SHP77 treated with DMSO at 0.1 percent for 48 hours (cell line): ENCODE measurements at places on chromosomes 5 and 9.
A peak's percentile ranks its signal among the peaks of the same experiment; 100 is the strongest.

DNA sequence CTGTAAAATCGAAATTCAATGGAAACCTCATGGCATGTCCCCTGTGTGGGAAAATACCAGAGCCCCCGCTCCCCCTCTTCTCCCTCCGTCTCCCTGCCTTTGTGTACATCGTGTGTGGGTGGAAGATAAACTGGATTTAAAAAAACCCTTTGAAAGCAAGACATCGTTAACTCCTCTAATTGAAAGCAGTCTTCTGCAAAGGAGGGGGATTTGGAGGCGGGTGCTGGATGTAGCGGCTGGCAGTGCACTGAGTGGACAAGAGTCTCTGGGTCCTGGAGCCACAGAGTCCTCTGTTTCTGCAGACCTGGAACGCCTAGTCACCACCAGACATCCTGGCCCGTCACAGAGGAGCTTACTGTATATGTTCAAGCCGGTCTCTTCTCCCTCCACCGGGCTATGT is 169.4 kb downstream of the PAPPA start:
- DNase-seq, result no peak

DNA sequence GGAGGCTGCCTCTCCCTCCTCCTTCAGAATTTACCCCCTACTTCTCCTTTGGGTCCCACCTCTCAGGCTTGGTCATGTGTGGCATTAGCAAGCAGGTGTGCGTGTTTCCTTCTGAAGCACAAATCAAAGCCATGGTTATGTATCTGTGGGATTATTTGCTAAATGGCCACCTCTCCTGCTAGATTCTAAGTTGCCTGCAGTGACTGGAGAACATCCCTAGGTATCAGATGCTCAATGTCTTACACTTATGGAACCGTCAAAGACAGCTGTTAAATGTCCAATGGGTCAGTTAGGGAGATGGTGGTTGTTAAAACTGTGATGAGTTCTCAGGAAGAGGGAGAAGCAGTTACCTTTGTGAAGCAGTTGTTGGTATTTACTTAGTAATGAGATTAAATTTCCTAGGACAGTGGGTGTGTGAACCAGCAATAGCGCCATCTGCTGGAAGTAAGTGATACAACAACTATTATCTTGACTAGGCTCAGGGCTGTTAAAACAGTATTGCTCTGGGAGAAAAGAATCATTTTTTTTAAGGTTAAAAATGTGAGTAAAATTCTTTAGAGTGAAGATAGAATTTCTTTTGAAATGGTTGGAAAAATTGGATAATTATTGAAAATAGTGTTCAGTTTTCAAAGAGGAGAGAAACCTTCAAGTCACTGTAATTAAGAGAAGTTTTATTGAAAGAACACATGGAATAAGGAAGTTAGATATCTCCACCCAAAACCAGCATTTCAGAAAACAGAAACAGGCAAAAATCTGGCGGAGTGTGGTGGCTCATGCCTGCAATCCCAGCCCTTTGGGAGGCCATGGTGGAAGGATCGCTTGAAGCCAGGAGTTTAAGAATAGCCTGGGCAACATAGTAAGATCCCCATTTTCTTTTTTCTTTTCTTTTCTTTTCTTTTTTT is 71.3 kb downstream of the TMC1 start:
- no peak for DNase-seq

GRCh38 chr9:121283856-121284732 is 16.1 kb downstream of the GSN start:
- no peak for DNase-seq

DNA sequence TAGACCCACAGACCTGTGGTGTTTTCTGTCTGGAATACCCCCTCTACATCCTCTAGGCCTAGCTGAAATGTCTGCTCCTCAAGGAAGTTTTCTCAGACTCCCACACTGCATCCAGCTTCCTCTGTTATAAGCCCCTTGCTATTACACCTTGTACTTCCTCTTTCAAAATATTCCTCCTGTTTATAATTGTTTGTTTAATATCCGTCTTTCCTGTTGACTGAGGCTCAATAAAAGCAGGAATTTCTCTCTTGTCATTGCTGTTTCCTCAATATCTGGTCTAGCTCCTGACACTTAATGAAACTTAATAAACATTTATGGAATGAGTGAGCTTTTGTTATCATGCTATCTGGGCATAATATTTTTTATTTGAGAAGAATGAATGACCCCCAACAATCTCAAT is 34.1 kb upstream of the IQGAP2 start:
- DNase-seq, result no peak

- DNase-seq, result no peak
These were observed 48.6 kb upstream of the ZSWIM6 start for GRCh38 chr5:61283471-61283870.

GRCh38 chr9:136775191-136775590 is 10.9 kb upstream of the LCN15 start:
- DNase-seq, result no peak

DNA sequence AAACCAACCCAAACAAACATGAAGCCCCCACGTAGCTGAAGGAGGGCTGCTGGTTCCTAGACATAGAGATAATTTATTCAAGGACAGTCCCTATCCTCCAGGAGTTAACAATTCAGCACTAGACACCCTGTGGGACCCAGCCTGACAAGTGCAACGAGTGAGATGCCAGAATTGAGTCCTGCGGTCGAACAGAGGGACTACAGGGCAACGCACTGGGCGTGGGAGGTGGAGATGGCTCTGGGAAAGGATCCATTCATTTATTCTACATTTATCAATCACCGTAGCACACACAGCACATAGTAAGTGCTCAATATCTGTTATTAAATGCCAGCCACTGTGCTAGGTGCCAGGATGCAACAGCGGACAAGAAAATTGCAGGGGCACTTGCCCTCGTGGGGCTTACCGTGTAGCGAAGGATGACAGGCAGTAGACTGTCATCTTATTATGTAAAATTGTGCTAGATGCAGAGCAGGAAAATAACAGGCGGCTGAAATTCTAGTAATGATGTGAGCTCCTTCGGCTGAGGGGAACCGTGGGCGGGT is 855 bp upstream of the ARHGAP26 start:
- DNase-seq, result no peak

DNA sequence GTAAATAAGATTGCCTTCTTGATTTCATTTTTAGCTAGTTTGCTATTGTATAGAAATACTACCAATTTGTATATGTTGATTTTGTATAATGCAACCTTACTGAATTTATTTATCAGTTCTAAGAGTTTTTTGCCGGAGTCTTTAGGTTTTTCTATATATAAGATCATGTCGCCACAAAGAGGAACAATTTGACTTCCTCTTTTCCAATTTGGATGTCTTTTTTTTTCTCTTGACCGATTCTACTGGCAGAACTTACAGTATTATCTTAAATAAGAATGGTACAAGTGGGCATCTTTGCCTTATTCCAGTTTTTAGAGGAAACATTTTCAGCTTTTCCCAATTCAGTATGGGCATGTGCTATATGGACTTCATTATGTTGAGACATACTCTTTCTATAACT is 624.7 kb upstream of the ACO1 start:
- DNase-seq, result no peak

DNA sequence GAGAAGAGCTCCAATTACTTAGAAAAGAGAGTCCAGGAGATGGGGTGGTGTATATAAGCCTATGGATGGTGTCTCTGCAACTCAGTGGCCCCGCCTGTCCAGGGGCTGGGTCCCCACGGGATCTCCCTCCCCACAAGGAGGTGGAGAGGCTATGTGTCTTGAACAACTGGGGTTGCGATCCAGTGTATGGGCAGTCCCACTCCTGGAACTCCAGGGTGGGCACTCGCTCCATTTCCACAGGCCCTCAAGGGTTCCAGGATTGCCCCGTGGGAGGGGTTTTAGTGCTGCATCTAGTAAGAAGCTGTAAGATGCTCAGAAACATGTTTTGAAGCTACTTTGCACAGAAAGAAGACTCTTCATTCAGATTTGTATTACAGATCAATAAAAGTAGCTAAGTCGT is 558 bp upstream of the SMAD5 start:
- DNase-seq, result no peak

GRCh38 chr9:109027176-109027575 is 13.9 kb upstream of the CTNNAL1 start:
- no peak for DNase-seq

GRCh38 chr5:89353837-89354551 is 471.0 kb upstream of the MEF2C start:
- no peak for DNase-seq

DNA sequence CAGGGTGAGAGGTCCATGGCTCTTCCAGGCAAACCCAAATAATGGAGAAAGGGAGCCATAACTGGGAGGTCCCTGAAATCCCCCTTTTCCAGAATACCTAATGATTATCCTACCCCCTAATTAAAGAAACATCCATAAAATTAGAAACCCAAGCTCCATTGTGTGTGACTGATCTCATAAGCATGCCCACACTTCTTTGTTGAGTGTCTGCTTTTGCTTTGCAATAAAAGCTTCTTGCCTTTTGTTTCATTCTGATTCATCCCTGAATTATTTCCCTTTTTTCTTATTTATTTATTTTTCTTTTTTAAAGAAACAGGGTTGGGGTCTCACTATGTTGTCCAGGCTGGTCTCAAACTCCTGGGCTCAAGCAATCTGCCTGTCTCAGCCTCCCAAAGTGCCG is 33.1 kb downstream of the BTF3 start:
- DNase-seq, result no peak

GRCh38 chr5:134240421-134240962 is 14.6 kb upstream of the PPP2CA start:
- peak; percentile 34 for DNase-seq

DNA sequence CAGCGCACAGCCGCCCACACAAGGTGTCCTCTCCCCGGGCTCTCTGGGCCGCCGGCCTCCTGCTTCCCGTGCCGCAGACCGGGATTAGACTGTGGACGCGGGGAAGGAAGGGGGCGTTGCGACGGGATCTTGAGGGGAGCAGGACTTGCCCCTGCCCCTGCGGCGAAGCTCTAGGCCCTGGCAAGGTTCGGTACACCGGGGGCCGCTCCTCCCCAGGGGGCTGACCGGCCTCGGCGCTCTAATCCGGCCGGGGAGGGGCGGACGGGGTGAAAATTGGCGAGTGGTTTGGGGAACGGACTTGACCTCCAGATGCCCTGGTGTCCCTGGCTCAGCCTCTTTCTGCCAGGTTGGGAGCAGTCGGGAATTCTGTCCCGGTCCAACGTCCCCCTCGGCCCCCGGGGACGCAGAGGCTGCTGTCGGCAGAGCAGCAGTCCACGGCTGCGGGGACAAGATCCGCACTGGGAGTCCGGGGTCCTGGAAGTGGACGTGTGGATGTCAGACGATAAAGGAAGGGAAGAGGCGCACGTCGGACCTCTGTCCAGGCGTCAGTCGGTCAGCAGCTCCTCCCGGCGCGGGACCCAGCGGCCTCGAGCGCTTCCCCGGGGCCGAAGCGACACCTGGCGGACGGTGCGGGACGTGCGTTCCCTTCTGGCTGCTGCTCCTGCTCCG is 1.9 kb upstream of the CNTFR start:
- DNase-seq, result no peak

GRCh38 chr9:75372499-75373268 is 284.4 kb downstream of the OSTF1 start:
- DNase-seq, result no peak

DNA sequence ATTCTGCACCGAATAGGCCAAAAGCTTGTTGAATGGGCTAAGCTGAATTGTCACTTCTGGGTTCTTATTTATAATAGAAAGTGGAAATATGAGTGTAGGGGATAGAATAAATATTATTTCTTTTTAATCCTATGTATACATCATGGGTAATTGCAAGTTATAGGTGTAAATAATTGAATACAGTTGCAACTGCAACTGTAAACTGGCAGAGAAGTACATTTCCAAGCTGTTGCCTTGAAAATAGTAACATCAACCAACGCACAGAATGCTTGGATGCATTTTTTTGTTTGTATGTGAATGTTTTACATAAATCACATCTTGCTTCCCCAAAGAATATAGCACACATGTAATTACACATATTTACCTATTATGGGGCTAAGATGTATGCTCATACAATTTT is 234.1 kb downstream of the NNT start:
- DNase-seq, result no peak

DNA sequence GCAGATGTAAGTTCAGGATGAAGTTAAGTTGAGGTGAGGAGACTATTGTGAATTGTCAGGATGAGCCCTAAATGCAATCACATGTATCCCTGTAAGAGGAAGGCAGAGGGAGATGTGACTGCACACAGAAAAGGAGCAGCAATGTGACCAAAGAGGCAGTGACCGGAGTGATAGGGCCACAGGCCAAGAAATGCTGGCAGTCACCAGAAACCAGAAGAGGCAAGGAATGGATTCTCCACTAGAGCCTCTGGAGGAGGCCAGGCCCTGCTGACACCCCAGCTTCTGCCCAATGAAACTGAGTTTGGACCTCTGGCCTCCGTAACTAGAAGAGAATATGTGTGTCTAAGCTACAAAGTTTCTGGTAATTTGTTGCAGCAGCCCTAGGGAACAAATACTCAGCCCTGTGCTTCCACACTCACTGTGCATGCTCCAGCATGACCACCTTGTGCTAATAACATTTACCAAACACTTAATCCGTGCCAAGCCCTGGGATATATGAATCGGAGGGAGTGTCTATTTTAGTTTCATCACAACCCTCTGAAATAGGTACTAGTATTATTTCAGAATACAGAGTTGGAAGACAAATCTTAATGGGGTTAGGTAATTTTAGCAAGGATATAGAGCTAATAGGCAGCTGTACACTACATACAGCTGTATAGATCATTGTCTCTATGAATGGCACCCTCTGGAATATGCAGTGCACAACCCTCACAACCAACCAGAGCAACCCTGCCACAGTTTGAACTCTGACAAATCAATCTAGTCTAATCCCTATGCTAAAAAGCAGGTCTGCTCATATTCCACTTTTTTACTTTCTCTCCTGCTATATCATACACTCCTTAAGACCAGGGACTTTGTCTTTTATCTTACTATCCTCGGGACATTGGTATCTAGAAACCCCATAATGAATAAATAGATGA is 7.8 kb upstream of the GPX8 start:
- DNase-seq, result no peak

DNA sequence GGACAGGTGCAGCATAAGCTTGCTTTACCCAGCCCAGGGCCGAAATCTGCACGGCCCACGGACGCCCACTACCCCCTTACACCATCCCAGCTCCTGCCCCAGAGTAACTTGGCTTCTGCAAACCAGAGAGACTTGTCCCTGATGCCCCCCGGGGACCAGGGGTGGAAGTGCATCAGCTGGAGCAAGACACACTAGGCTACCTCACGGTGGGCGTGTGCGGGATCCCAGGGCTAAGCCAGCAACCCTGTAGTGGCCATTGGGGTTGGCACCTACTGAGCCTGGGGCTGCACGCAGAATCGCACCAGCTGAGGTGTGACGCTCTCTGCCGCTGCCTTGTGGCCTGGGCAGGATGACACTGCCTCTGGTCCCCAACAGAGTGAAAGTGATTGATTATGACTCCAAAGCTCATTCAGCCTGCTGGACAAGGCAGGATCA is 6.1 kb upstream of the ZNF79 start:
- DNase-seq, result no peak

GRCh38 chr5:107831612-107832395 is 161.1 kb upstream of the EFNA5 start:
- DNase-seq, result no peak

GRCh38 chr5:90128551-90128950 is 281.0 kb downstream of the CETN3 start:
- no peak for DNase-seq

- DNase-seq, result no peak
These were observed 41.9 kb downstream of the MOCS2 start for GRCh38 chr5:53067641-53068040.

- DNase-seq, result no peak
These were observed 881.1 kb upstream of the DMAC1 start for GRCh38 chr9:8680658-8681057.
